Jurkat, Clone E6-1 (cell line): ENCODE measurements at places on chromosomes 6 and 20.
A peak's percentile ranks its signal among the peaks of the same experiment; 100 is the strongest.

GRCh38 chr20:37913567-37914366 lies 10.8 kb downstream of the VSTM2L start:
- DNase-seq: no peak

- no peak for DNase-seq
Measured at GRCh38 chr6:130252527-130253237, 29.9 kb upstream of the SAMD3 start.

GRCh38 chr6:107670792-107671199 lies 153.3 kb downstream of the SCML4 start:
- no peak for DNase-seq

DNA sequence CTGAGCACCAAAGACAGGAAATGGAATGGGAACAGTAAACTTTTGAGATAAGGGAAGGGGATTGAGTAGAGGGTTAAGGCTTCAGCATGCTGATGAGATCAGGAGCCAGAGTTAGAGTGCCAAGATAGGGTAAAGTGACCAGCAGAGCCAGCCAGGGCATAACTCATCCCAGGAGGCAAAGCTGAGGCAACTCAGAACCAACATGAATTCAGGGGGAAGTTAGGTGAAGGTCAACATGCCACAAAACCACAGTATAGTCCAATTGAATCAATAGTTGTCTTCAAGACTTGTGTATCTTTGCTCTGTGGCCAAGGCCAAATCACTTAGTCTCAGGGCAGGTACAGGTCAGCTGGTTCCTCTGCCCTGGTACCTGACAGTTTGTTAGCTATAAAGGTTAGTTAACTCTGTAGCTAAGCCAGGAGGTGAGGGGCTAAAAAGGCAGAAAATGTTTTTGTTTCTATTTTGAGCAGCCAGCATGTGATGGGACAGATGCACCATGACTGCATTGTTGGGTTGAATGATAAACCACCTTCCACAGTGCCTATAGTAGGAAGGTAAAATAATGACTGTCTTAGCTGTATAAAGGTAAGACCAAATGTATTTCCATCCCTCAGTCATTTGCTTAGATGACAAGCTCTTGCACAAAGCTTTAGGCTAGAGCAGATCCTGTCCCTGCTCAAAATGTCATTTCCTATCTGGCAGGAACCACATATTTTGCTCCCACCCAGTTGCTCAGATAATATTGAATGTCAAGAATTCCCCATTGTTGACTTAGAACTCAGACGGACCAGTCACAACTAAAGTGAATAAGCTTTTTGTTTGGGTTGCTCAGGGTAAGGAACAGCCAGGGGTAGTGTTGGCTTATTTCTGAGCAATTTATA lies 15.8 kb downstream of the RNF8 start:
- DNase-seq: no peak

- no peak for DNase-seq
Measured at GRCh38 chr6:139820210-139820609, 445.8 kb upstream of the CITED2 start.

GRCh38 chr20:43284486-43284885 lies 94.8 kb upstream of the PTPRT start:
- peak; percentile 11 for DNase-seq

- no peak for DNase-seq
Measured at GRCh38 chr20:38894091-38894847, 31.9 kb upstream of the FAM83D start.

GRCh38 chr6:125511809-125512396 lies 210.1 kb upstream of the HDDC2 start:
- no peak for DNase-seq
